Stimulated activated CD8-positive, alpha-beta memory T cell treated with anti-CD3 and anti-CD28 coated beads, Interleukin-4, amount 100 ng/mL, for 1 hour (primary cell): ENCODE measurements at places on chromosomes 4 and X.
A peak's percentile ranks its signal among the peaks of the same experiment; 100 is the strongest.

- DNase-seq = peak; percentile 21
Measured at GRCh38 chr4:37970702-37971101, 10.5 kb downstream of the PTTG2 start.

GRCh38 chr4:41362621-41363383, 106.1 kb downstream of the UCHL1 start:
- DNase-seq = no peak

DNA sequence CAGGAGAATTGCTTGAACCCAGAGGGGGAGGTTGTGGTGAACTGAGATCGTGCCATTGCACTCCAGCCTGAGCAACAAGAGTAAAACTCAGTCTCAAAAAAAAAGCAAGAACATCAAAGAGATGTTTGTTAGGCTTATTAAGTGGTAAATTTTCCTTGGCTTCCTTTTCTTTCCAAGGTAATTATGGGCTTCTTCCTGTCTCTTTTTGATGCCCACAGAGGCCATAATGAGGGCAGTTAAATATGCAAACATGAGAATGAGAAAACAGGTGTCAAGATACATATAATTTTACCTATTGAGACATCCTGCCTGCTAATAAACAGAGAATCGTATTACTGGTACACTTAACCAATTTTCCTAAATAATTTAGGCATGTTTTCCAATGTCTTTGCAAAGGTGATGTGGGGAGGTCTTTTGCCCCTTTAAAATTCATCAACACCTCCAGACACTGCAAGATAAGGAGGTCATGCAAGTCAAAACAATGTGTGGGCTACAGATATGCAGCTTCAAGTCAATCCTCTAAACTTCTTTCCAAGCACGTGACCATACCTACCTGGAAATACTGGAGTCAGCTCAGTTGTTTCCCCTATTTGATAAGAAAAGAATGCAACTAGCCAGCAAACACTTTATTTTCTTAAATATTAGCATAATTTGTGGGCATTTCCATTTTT, 2.7 kb downstream of the SLC39A8 start:
- DNase-seq = no peak

- no peak for DNase-seq
Measured at GRCh38 chrX:122238801-122239200, 945.3 kb upstream of the GRIA3 start.

- no peak for DNase-seq
Measured at GRCh38 chr4:41373221-41373620, 116.5 kb downstream of the UCHL1 start.

- DNase-seq = no peak
Measured at GRCh38 chr4:19177616-19178015, 1074.1 kb upstream of the SLIT2 start.

DNA sequence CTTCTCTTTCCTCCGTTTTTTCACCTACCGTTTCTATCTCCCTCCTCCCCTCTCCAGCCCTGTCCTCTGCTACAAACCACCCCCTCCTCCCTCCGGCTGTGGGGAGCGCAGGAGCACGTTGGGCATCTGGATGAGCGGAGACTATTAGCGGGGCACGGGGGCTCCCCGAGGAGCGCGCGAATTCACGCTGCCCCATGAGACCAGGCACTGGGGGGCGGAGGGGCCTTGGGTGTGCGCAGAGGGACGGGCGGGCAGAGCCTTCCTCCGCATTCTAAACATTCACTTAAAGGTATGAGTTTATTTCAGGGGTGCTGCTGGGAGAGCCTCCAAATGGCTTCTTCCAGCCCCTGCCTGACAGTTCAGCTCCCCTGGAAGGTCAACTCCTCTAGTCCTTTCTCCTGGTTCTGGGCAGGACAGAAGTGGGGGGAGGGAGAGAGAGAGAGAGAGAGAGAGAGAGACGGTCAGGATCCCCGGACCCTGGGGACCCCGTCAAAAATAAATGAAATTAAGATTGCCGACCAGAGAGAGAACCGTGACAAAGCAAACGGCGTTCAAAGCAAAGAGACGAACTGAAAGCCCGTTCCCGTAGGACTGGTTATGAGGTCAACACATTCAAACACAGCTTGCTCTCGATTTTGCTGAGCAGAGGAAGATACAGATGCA, 5.0 kb downstream of the SHOX start:
- DNase-seq = no peak

DNA sequence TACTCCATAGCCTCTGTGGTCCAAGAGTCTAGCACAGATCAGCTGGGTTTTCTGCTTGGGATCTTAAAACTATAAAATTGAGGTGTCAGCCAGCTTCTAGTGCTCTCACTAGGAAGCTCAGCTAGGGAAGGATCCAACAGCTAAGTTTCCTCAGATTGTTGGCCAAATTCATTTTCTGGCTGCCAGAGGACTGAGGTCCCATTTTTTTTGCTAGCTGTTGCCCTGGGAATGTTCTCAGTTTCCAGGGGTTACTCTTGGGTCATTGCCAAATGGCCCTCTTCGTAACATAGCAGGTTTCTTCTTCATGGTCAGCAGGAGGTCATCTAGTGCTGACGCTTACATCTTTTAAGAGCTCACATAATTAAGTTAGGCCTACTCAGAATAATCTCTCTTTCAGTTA, 2178.2 kb downstream of the ARAP2 start:
- DNase-seq = no peak

DNA sequence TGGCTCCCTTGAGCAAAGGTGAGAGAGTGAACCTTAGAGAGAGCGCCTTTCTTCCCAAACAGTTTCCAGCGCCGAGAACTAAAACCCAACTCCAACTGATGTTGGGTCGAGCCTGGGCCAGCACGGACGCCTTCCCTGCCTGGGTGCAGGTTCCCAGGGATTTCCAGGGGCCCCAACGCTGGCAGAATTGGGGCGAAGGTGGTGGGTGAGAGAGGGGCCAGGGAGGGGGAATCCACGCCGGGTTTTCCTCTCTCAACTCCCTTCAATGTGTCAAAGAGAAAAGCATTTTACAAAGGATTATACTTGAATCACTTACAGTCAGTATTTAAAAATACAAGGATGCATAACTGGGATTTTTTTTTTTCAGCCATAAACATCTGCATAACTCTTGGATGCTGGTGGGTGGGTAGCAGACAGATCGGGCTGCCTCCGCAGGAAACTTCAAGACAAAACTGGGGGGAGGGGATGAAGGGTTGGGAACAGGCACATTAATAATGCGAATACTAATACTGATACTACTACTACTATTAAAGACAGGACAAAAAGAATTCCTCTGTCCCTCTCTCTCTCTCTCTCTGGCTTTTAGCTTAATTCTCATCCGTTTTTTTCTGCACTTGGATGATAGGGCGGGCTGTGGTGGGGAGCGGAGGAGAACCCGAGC, 1.3 kb upstream of the ARX start:
- no peak for DNase-seq

DNA sequence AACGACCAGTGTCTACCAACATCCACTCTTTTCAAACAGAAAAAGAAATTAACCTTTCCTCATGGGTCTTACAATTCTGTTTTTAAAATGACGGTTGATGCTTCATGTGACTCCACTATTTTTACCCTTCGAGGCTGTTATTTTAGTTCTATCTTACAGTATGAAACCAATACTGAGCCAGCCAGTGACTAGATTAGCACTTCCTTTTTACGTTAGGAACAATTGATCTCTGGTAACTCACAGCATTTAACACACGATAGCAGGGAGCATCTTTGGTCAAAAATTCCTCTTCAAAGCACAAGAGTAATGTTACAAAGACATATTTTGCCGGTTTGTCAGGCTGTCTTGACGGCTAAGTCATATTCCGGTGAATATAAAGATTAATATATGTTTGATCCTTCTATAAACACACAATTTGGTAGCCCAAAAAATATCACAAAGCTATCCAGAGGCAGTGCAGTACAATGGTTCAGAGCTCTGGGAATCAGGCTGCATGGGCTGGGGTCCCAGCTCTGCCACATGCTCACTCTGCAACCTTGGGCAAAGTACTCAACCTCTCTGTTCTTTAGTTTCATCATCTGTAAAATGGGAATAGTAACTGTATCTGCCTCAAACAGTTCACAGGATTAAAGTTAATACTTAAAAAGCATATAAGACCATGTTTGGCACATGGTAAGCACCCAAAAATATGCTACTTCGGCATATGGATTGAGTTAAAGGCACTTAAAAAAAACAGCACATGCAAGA, 62.9 kb upstream of the TXK start:
- DNase-seq = no peak

GRCh38 chr4:124111922-124112321, 600.6 kb downstream of the ANKRD50 start:
- DNase-seq = no peak

- no peak for DNase-seq
Measured at GRCh38 chr4:53432528-53433424, 55.3 kb downstream of the FIP1L1 start.

GRCh38 chr4:186304866-186305505, 39.0 kb downstream of the F11 start:
- DNase-seq = no peak

DNA sequence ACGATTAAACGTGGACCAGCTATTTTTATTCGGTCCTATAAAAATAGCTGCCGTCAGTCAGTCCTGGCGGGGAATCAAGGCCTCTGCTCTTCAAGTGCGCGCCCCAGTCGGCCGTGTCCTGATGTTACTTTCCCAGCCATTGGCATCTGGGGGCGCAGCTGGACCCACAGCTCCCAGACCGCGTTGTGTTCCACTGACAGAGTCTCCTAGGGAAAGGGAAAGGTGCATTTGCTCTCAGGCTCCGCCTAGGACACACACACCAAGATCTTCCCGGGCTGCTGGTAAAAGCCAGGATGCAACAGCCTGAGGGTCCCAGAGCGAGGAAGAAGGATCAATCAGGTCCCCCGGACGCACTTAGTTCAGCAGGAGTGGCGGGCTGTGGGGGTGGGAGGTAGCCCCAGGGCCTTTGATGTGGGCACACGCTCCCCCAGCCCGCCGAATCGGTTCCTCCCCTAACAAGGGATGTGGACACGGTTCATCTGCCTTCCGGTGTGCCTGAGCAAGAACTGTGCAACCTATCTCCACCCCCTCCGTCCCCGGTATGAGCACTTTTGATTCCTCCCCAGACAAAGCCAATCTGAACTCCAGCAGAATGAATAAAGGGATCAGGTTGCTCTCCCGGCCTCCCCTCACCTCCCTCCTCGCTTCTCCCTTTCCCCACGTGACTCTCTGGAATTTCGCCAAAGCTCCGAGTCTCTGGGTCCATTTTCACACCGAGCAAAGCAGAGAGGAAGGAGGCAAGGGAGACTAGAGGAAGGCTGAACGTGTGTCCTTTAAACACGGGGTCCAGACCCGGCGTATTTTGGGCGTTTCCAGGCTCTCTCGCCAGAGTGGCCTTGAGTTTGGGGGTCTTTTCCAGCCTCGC, 626 bp upstream of the FRAS1 start:
- DNase-seq = no peak

GRCh38 chr4:94941706-94942105, 184.0 kb downstream of the BMPR1B start:
- no peak for DNase-seq

GRCh38 chr4:180953572-180953971, 1289.6 kb upstream of the TENM3 start:
- DNase-seq = no peak

GRCh38 chr4:41751449-41752061, 3.0 kb upstream of the PHOX2B start:
- no peak for DNase-seq

- DNase-seq = no peak
Measured at GRCh38 chr4:53479736-53480525, 102.5 kb downstream of the FIP1L1 start.

GRCh38 chrX:119071381-119071780, 1.4 kb upstream of the CT47C1 start:
- no peak for DNase-seq

GRCh38 chr4:183544109-183544508, 39.3 kb downstream of the ING2 start:
- no peak for DNase-seq

- DNase-seq = no peak
Measured at GRCh38 chr4:80484712-80485111, 149.2 kb downstream of the CFAP299 start.

DNA sequence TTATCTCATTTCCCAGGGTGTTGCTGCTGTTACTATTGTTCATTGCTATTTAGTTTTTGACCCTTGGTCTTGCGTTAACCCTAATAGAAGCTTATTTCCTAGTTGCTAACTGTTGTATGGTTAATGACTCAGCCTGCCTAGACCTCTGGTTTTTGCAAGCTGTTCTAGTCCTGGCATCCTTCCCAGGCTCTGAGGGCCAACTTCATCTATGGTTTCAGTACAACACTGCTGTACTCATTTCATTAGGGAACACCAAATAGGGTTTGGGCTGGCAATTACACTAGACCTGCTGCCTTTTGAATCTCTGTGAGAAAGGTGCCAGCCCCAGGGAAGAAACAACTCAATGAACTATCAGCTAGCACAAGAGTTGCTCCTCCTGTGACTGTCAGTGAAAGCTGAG, 59.6 kb downstream of the DCX start:
- no peak for DNase-seq

DNA sequence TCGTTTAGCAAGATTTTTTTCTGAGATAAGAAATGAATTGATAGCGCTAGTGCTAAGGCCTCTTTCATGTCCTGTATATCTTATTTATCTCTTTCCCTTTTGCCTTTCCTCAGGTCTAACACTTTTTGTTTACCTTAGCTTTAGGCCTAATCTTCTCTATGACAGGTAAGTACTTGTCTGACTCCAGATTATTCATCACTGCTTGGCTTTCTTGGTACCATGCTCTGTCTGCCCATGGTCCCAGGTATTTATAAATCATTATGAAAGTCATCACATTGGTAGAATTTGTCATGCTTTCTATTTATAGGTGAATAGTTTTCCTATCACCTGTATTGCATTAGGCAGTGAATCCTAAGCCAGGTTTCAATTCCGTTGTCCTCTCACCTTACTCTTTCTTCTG, 99.5 kb upstream of the CTSO start:
- no peak for DNase-seq

DNA sequence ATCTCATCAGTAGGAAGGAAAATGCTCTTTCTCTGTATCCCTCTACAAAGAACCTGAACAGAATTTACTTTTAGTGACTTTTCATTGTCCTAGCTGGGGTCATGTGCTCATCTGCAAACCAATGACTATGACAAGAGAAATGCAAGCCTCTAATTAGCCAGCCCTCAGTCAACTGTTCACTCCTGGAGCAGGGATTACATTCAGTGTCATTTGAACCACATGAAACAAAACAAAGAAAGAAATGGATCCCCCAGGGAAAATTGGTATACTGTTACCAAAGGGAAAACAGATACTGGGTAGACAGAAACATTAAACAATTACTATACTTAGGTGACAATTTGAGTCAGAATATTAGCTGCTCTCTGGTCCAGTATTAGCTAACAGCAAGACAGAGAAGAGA, 173.6 kb downstream of the RCHY1 start:
- no peak for DNase-seq

- no peak for DNase-seq
Measured at GRCh38 chrX:38318196-38318595, 9.1 kb downstream of the RPGR start.

- DNase-seq = no peak
Measured at GRCh38 chrX:151871244-151871643, 41.4 kb upstream of the MAGEA4 start.
